ENCODE measurements at places on chromosomes 5 and 9.

DNA sequence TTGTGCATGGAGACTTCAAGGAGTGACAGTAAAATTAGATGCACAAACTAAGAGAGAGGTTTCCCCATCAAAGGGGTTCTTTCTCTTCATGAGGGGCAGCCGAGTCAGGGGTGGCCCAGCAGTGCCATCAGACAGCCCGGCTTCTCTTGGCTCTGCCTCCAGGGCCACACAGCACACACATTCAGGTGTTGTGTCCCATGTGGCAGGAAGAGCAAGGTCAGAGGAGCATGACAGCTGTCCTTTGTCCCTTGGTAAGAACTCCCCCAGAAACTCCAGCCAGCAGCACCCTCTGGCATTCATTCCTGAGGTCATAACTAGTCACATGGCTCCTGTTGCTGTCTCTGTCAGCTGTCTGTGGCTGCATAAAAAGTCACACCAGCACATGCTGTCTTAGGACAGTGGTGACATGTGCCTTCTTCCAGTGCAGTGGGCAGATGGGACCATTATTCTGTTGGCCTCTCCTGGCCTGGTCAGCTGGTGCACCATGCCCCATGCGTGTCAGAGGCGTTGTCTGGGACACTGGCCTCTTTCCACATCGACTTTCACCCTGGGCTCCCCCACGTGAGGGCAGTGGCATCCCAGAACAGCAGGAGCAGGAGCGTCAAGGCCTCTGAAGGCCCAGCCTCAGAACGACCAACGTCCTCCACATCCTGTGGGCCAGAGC, 78.4 kb upstream of the OTULINL start:
- no peak for DNase-seq

DNA sequence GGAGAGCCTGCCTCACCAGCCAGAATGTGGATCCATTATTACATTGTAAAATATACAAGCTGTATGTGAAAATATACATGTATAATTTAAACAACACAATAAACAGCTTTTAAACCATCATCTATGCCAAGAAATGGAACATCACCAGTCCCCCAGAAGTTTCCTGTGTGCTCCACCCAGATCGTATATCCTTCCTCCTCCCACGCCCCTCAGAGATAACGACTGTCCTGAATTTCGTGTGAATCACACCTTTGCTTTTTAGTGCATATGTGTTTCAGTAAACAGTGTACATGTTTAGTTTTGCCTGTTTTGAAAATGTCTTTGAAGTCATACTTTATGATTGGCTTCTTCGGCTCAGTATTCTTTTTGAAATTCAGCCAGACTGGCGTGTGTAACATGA, 134.6 kb upstream of the MYO10 start:
- no peak for DNase-seq

DNA sequence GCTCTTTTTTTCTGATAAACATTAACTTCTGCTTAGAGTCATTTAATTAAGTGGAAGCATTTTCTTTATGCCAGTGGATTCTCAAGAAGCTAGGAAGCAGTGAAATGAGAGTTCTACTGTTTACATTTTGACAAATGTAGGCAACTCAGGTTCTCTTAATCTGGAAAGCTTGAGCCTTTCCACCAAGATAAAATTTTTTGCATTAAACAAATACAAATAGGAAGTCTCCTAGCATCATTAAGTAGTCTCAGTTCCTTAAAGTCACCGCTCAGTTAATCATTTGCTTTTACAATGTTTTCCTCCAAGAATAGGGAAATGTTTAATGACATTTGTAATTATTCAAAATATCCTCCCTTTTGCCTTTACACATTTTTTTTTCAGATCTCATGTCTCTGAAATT, 290.4 kb upstream of the PDE4D start:
- DNase-seq: no peak

DNA sequence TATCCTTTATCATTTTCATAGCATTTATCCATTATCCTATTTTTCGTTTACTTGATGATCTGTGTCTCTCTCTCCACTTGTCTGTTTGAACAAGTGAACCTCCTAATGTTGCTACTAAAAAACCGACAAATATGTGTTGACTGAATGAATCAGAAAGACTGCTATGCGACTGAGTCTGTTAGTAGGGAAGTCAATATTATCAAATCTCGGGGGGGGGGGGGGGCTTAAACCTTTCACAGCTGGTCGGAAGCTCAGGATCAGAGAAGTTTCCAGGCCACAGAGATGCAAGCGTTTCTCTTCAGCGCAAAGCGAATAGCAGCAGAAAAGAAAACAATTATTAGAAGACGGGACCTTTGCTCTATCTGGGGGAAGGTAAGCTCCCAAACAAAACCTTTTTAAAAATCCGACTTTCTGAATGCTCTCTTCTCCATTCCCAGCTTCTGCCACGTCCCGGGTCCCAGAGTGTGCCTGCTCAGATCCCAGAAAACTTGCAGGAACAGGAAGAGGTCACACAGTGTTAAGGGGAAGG, 412 bp downstream of the RIOK2 start:
- DNase-seq: no peak

Measured in activated naive CD8-positive, alpha-beta T cell treated with anti-CD3 and anti-CD28 coated beads, Interleukin-2, amount 10 ng/mL, durations not matched to agents 7 days and 5 days (primary cell).